Breast epithelium (tissue), 4 donors: ENCODE measurements at places on chromosomes 7 and 10. TPM values are rescaled to one million over a fixed set of nuclear protein-coding genes. Genes with fewer than 3 reads are reported as not detected.

GRCh38 chr7:87590578-87590977, 10.1 kb downstream of the ABCB1 start:
- no peak for DNase-seq

DNA sequence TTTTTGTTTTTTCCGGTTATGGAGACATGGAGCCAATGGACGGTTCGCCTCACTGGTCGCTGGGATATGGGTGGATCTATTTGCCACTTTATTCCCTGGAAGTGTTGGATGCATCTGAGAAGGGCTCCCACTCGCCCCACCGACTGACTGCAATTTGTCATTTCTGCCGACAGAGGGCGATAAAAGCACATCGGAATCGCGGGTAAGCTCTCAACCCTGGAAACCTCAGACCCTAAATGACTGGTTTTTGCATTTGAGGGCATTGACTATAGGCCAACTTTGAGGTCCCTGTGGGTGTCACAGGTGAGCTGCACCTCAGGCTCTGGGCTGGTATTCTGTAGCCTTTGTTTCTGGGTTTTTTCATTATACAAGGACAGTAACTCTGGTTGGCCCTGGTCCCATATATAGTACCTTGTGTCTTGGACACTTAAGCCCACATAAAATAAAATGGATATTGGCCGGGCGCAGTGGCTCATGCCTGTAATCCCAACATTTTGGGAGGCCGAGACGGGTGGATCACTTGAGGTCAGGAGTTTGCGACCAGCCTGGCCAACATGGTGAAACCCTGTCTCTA, 11.9 kb upstream of the OPALIN start:
- peak; percentile 25 for DNase-seq

- no peak for DNase-seq
These were observed 2.6 kb upstream of the MUC12 start for GRCh38 chr7:100966542-100967291.

DNA sequence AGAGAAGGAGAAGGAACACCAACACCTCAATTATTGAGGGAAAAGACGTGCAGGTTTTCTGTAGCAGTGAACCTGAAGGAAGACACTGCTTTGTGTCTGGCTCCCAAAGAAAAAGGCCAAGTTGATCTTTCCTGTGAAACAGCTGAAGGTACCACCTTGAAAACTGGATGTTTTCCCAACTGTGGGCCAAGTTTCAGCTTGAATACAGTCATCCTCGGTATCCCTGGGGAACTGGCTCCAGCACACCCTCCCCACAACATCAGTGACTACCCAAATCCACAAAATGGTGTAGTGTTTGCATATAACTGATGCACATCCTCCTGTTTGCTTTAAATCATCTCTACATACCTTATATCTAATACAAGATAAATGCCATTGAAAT, 297.0 kb upstream of the PITRM1 start:
- DNase-seq, result no peak

DNA sequence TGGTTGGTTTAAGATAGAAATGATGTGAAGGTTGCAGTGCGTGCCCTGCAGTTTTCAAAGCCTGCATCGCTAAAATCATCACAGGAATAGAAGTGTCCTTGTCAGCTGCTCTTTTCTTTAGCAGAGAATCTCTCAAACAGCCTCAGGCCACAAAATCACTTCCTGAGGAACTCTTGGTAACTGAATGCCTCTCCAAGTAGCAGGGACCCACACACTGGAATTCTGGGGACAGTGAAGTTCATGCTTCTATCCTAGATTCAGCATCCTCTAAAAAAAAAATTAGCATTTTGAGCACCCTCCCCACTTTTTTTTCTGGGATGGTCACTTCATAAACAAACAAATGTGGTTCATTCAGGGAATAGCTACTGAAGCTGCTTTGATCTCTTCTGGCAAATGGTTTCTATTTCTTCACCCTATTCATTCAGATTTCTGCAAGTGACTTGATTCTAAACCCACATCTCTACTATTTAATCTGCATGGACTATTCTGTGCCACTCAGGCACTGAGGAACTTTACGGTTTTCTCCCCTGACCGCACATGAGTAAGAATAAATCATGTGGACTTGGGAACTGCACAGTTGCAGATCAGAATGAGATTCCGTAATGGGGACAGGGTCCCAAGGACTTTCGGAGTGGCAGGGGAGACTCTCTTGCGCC, 306.9 kb downstream of the FRMD4A start:
- DNase-seq, result no peak

DNA sequence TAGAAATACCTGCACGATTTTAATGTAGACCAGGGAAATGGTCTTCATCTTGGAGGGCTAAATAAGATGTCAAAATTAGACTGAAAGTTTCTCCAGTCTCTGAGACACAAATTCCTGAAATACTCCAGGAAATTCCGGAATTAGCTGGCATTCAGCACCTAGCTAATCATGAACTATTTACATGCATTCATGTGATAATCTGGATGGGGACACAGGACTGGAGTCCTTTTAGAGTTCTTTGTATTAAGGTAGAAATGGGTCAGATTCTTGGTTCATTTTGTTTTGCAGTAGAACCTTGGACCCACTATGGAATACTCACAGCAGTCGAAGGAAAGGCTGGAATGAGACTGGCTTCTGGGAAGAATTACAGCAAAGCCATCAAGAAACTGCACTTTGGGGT, 65.3 kb upstream of the MDFIC start:
- DNase-seq, result no peak

Gene SLC29A4
- total RNA-seq, result 1.3 TPM

Gene COBL
- 37.3 TPM for total RNA-seq

Gene SMC3
- 37.8 TPM for total RNA-seq

Gene PPP1R9A
- 19.3 TPM for total RNA-seq

Gene AHCYL2
- total RNA-seq, result 21.8 TPM

Gene IFIT1B
- not detected for total RNA-seq

Gene AZGP1
- total RNA-seq, result 4,981 TPM

Gene CACNB2
- total RNA-seq, result 7.5 TPM
